ENCODE measurements at places on chromosomes 4 and X. TPM values are rescaled to one million over a fixed set of nuclear protein-coding genes. Genes with fewer than 3 reads are reported as not detected.
A peak's percentile ranks its signal among the peaks of the same experiment; 100 is the strongest.

DNA sequence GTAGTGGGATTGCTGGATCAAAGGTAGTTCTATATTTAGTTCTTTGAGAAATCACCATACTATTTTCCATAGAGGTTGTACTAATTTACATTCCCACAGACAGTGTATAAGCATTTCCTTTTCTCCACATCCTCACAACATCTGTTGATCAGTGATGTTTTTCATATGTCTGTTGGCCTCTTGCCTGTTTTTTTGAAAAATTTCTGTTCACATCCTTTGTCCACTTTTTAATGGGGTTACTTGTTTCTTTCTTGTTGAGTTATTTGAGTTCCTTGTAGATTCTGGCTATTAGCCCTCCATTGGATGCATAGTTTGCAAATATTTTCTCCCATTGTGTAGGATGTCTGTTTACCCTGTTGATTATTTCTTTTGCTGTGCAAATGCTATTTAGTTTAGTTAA lies 72.6 kb downstream of the STOX2 start:
- no peak for DNase-seq

DNA sequence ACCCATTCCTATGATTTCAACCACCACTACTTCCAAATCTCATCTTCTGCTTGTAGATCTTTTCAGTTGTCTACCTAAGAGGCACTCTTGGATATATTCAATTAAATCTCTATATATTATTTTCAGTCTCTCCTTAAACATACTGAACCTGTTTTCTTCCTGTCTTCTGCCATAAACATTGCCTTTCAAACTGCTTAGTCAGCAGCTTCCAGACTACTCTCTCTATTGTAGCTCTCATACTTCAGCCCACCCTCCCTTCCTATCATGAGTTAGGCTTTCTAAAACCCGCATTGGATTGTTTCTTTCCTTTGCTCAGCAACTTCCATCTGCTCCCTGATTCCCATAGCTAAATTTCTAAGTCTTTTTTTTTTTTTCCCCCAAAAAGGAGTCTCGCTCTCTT lies 4.5 kb downstream of the AP1AR start:
- no peak for DNase-seq

- no peak for DNase-seq
Observed at GRCh38 chrX:132742246-132742645, 216.2 kb downstream of the HS6ST2 start.

- no peak for DNase-seq
Observed at GRCh38 chr4:151048913-151049312, 33.8 kb upstream of the LRBA start.

GRCh38 chr4:139540632-139541031 lies 15.4 kb downstream of the SETD7 start:
- DNase-seq = no peak

DNA sequence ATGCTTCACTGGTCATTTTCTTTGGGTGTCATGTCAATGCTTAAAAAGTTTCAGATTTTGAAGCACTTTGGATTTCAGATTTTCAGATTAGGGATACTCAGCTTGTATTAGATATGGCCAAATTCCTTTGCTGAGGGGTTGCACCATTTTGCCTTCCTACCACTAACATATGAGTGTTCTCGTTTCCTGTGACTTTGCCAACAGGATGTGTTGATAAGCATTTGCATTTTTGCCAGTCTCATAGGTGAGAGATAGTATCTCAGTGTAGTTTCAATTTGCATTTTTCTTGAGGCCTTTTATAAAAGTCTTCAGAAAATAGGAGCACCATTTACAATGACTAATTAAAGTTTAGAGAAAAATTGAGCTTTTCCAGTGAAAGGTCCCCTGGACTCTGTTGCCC lies 71.6 kb upstream of the CLCN4 start:
- peak; percentile 32 for DNase-seq

DNA sequence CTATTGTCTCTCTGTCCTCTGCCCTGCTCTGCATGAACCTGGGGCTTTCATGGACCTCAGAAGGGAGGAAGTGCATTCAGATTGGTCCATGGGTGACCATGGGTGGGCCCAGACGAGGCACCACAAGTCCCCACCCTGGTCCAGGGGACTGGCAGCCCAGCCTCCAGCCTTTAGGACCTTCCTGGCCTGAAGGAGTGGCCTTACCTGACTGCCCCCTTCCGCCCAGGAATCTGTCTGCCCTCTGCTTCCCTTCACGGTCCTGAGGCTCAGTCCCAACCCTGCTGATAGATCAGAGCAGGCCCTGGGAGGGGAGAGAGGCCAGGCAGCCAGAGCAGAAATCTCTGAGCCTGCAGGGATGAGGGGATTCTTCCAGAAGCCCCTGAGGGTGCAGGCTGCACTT lies 455.4 kb downstream of the PCDH18 start:
- no peak for DNase-seq

- DNase-seq = no peak
Observed at GRCh38 chr4:47577779-47578553, 92.9 kb downstream of the ATP10D start.

GRCh38 chr4:70948665-70949260 lies 44.7 kb upstream of the DCK start:
- no peak for DNase-seq

- DNase-seq = peak; percentile 47
Observed at GRCh38 chrX:109856974-109857373, 123.9 kb upstream of the ACSL4 start.

GRCh38 chr4:109648266-109648996 lies 54.8 kb downstream of the CASP6 start:
- DNase-seq = peak; percentile 85

The CFAP47 gene
- polyA plus RNA-seq = not detected

The PPP4R3C gene
- polyA plus RNA-seq = not detected

The NAP1L3 gene
- 7.6 TPM for polyA plus RNA-seq

The CT45A5 gene
- not detected for polyA plus RNA-seq

The RS1 gene
- polyA plus RNA-seq = not detected

The REELD1 gene
- polyA plus RNA-seq = 0.23 TPM

The IRS4 gene
- polyA plus RNA-seq = not detected

The L1CAM gene
- polyA plus RNA-seq = 0.16 TPM

The P2RY4 gene
- polyA plus RNA-seq = not detected

The PSAPL1 gene
- not detected for polyA plus RNA-seq

The LIMCH1 gene
- not detected for polyA plus RNA-seq
